Nephron progenitor cell (in vitro differentiated cells): ENCODE measurements at places on chromosomes 12 and 14.

- no peak for DNase-seq
Measured at GRCh38 chr12:91994208-91994797, 151.3 kb downstream of the BTG1 start.

DNA sequence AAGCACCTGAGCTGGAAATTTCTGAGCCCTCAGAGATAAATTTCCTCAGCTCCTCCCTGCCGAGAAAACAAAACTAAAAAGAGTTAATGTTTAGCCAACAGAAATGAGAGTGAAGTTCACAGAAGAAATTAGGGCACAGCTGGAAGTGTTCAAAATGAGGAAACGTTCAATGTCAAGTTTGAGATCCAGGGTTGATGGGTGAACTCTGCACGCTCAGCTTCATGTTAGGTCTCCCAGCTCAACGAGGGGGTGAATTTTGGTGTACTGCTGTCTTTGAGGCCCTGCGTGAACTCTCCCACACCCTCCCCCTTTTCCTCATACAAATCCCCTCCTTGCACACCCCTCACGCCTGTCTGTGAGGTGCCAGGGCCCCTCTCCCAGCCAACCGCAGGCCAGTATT lies 13.3 kb upstream of the OAS3 start:
- DNase-seq, result no peak

- no peak for DNase-seq
Measured at GRCh38 chr14:95699412-95699811, 13.2 kb downstream of the TCL1B start.

DNA sequence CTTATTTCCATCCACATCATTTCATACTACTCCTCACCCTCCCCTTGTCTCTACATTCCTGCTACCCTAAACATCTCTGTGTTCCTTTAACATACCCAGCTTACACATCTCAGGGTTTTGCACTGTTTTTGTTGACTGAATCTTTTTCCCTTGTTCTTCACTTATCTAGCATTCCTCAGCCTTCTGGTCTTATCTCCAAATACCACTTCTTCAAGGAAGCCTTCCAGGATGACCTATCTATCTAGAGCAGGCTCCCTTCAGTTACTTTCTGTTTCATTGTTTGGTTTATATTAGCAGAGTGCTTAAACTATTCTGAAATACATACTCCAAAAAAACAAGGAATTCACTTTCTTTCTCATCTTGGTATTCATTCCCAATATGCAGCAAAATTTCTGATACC lies 353.1 kb downstream of the NAV3 start:
- no peak for DNase-seq

DNA sequence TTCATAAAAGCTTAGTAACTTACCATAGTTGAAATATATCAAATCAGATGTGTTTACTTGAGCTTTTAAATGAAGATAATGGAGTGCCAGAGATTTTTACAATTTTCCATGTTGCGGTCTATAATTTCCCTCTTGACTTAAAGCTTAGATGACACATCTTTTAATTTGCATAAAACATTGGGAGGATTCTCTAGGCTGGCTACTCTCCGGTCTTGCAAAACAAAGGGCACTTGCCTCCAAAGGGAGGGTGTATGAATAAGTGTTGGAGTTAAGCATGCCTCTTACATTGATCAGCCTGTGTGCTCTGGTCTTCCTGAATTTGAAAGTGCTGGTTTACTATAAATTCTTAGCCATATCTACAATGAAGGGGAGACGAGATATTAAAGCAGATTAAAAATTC lies 336.4 kb upstream of the NAV3 start:
- no peak for DNase-seq

GRCh38 chr14:92726135-92726932 lies 22.1 kb downstream of the LGMN start:
- DNase-seq, result no peak

- DNase-seq, result no peak
Measured at GRCh38 chr12:1834186-1834925, 14.0 kb downstream of the LRTM2 start.

GRCh38 chr12:24135158-24135850 lies 185.8 kb upstream of the SOX5 start:
- DNase-seq, result no peak
